Activated effector memory CD4-positive, alpha-beta T cell treated with anti-CD3 and anti-CD28 coated beads, Interleukin-2, amount 50 U/mL, for 16 hours (primary cell): ENCODE measurements at places on chromosomes 4 and X.

DNA sequence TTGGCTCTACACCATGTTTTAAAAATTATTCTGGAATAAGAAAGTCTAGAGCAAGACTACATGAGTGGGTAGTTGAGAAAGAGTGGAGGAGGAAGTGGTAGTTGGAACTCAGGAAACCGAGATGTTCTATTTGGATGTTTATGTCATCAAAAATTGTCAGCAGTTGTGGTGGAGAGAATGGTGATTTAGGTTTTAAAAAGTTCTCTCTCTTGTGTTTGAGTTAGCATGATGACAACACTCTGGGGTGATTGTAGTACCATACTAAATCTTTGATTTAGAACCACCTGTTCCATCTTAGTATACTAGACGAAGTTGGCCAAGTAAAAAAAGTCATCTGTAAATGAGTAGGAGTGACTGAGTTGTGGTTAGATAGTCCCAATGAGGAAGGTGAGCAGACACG, 40.7 kb downstream of the KLHL2 start:
- DNase-seq = no peak

GRCh38 chrX:151973851-151974335, 583 bp downstream of the GABRE start:
- no peak for DNase-seq

GRCh38 chrX:129748305-129748704, 9.5 kb downstream of the XPNPEP2 start:
- DNase-seq = no peak

DNA sequence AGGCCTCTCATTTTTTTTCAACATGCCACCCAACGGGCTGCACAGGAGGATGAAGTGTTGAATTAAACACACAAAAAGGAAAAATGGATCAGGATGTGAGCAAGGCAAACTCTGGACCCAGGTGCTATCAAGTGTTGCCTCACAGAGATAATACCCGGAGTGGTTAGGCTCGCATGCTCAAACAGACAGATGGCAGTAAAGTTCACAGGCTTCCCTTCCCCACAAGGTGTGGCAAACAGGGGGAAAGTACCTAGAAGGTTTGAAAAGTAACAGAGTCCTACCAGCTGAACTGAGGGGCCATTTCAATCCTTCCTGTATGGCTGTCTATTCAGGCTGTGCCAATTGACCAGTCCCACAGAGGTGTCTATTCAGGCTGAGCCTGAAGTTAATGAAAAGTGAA, 123.9 kb upstream of the GC start:
- DNase-seq = no peak

DNA sequence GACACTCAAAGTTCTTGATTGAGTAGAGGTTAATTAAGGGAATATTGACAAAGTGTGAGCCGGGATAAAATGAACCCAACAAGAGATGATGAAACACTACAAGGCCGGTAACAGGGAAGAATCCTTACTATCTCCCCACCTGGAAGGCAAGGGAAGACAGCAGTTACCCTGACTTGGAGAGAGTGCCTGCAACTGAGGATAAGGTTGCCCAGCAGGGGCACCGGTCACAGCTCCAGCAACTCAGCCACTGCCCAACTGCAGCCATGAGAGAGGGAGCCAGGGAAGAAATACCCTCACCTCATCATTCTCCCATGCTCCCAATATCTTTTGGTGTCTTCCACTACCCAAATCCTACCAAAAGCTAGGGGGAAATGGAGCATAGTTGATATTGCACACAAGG, 212.7 kb downstream of the KCTD8 start:
- no peak for DNase-seq

DNA sequence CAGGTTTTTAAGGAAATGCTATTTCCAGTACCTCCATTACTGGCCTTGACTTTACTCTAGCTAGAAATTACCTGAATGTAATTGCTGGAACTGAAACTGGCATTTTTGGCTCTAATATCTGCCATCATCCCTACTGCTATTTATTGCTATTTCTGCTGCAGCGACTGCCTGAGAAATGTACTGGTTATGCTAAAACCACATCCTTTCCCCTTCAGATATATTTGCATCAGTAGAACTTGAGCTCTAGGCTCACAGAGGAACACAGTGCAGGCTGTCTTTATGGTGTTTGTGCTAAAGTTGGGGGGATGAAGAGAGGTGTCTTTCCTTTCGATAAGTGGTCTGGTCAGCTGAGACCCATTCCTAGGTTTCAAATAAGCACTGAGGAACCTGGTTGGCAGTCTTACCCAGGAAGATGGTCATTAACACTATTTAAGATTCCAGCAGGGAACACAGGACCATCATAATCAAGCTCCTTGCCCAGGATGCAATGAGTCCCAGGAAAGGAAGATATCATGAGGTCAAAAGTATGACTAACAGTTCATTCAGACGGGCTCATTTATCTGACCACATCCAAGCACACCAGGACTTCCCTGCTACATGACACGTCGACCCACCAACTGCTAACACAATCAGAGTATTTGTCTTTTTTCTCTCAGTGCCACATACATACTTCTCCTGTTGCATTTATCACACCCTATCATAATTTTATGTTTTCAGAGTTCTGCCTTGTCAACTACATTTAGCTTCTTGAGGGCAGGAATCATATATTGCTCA, 137.4 kb downstream of the GABRA3 start:
- no peak for DNase-seq

DNA sequence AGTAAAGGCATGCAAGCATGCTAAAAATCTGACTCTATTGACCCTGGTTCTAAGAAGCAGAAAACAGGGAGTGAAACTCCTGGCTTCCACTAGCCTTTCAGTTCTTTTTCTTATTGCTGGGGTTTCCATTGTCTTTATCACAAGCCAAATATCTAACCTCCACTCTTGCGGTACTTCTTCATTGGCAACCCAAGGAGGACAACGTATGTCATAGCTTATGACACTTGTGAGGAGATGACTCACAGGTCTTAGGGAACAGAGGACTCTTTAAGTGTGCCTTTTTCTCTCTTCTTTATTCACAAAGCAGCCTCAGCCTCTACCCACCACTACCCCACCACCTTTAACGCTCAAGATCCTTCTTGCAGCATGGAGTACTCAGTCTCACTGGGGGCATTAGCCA, 124.2 kb downstream of the GUCY2F start:
- DNase-seq = no peak

DNA sequence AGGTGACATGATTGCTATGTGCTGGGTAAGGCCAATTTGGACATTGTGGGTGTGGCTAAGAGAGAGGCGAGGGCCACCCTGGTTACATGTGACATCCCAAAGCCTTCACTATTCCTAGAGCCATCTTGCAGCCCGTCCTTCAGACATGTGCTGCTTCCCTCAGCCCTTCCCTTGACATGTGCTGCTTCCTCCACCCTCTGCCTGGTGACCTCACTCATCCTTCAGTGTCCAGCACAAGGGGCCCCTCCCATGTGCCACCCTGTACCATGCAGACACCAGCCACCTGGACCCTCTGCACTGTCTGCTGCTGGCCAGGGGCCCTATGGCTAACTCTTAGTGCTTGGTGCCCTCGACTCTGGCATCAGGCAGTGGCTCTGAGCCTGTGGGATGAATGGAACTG, 27.4 kb downstream of the ADRA2C start:
- no peak for DNase-seq

- no peak for DNase-seq
Measured at GRCh38 chrX:111609206-111609605, 71.8 kb upstream of the ALG13 start.

- DNase-seq = peak; percentile 87
Measured at GRCh38 chrX:12950851-12951594, 23.9 kb upstream of the TMSB4X start.

GRCh38 chrX:123504047-123504446, 228.8 kb downstream of the THOC2 start:
- no peak for DNase-seq

GRCh38 chr4:122012735-122013134, 60.9 kb upstream of the TRPC3 start:
- DNase-seq = no peak

GRCh38 chrX:123157586-123157985, 26.5 kb upstream of the GRIA3 start:
- DNase-seq = no peak

- no peak for DNase-seq
Measured at GRCh38 chr4:71230271-71231128, 108.3 kb upstream of the SLC4A4 start.

GRCh38 chrX:115939070-115939469, 231.5 kb upstream of the AGTR2 start:
- DNase-seq = no peak

- DNase-seq = no peak
Measured at GRCh38 chr4:157226601-157227000, 6.1 kb downstream of the GRIA2 start.

DNA sequence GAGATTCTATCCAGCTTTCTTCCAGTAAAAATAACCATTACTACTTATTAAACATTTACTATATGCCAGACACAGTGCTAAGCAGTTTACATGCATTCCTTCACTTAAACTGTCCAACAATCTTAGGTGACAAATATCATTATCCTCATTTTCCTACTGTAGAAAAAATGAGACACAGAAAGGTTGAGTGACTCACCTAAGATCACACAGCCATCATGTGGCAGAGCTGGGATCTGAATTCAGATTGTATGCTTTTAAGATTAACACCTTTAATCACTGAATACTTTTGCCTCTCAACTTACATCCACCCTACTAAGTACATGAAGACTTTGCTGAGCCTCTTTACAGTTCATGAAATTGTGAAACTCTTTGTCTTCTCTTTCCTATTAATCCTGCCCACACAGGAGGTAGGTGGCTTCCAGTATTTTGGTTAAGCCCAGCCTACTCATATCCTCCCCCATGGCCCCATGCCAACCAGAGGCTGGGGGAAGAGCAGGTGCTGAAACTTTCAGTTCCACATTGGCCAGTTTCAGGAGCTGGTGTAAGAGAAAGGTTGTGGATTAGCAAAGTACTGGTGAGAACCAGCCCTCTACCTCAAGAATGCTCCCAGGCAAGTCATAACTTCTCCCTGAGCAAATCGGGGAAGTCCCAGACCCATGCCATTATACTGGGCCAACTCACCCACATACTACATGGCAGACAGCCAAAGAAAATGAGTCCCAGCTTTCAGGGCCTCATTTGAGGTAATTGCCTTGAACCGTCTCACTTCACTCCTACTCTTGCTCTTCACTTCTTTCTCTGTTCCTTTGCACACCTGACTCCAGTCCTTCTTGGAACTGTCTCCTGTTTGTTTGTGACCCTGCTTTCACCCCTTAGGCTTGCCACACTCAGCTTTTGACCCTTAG, 211.1 kb downstream of the GUCY2F start:
- DNase-seq = no peak
